ENCODE measurements at places on chromosomes 12 and 14.

DNA sequence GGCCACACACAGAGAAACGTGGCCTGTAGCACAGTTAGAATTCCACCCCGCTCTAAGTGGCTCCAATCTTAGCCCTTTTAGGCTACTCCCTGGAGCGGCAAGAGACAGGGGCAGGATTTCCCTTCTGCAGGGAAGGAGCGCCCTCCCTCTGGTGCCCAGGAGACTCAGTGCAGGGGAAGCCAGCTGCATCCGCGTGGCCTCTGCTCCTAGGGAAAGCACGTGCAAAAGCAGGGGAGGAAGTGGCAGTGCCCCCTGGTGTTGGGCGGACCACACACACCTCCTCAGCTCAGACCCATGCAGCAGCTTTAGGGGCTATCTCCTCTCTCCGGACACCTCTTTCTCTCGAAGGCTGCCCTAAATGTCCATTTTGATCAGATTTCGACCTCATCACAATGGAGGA, 50.0 kb downstream of the SPRING1 start:
- DNase-seq, result no peak

- DNase-seq, result no peak
These were observed 603 bp downstream of the PABPN1 start for GRCh38 chr14:23321572-23322547.

- no peak for DNase-seq
These were observed 686 bp downstream of the MCRS1 start for GRCh38 chr12:49567302-49567610.

DNA sequence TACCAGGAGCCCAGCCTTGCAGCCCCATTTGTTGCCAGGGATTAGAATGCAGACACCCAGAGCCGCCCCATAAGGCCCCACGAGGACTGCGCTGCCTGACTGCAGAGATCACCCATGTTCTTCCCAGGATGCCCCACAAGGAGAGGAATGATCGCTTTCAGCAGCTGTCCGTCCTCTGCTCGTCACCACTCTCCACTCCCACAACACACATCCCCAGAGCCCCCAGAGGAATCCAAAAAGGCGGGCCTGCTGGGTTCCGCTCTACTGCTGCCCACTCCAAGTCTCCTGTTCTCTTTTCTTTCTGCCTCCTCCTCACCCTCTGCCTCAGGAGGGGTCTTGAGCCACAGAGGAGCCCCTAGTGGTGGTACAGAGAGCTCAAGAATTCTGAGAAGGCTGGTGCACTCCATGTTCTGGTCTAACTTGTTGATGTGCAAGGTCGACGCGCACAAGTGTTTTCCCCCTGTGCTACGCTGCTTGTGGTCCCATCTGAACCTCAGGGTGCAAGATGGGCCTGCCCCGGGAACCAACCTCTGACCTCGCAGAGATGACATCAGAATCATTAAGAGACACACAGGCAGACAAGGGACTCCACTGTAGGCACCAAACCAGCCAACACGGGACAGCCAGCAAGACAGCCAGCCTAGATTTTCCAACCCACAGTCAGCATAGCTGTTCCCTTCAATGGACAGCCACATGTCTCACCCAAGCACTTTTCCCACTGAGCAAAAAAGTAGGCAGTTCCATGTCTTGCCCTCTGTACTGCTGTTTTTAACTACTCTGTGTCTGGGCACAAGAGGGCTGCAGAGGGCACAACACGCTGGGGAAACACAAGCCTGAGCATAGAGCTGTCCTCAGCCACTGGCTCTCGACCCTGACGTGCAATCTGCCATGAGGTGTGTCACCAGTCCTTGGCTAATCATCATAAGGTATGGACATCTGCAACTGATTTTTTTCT, 29.9 kb downstream of the PXN start:
- no peak for DNase-seq

DNA sequence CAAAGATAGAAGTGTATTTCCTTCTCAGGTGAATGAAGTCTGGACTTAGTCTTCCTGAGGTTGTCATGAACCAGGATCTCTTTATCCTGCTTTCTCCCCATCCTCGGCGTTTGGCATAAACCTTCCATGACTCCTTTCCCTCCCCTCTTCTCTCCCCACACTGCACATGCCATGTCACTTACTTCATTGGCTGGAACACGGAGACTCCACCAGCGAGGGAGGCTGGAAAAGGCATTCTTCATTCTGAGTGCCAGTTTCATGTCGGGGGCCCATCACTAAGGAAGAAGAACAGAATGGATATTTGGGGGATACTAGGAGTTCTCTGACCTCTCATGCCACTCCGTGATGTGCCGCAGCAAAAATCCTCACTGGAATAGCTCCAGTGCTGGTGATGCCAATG, 105.6 kb downstream of the VCPKMT start:
- DNase-seq, result no peak

DNA sequence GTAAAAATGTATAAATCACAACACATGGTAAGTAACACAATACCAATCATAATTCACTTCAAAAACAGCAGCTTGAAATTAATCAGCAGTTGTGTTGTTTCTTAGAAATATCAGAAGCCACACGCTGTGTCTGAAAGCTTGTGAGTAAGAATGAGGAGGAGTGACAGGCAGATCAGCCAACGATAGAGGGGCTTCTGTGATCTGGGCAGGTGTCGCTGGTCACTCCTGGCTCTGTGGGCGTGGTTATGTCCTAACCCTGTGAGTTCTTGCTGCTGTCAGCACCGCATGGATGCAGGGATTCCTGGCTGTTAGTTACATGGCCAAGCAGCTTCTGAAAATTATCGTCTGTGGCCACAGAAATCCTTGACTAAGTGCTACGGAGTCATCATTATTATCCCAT, 123.4 kb downstream of the SLC25A47 start:
- no peak for DNase-seq

GRCh38 chr12:124384299-124384894, 89.5 kb downstream of the RFLNA start:
- DNase-seq, result no peak

DNA sequence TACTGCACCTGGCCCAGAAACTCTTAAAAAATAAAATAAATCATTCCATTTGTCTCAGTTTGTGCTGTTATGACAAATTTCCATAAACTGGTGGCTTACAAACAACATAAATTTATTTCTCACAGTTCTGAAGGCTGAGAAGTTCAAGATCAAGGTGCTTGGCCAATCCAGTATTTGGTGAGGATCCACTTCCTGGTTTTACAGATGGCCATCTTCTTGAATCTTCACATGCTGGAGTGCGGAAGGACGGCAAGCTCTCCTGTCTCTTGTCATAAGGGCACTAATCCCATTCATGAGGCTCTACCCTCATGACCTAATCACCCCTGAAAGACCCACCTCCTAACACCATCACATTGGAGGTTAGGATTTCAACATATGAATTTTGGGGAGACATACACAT, 29.9 kb upstream of the MYBPC1 start:
- DNase-seq, result no peak

GRCh38 chr14:104778694-104779331, 16.7 kb downstream of the AKT1 start:
- no peak for DNase-seq

GRCh38 chr14:89578156-89578555, 161.1 kb upstream of the FOXN3 start:
- DNase-seq, result no peak

DNA sequence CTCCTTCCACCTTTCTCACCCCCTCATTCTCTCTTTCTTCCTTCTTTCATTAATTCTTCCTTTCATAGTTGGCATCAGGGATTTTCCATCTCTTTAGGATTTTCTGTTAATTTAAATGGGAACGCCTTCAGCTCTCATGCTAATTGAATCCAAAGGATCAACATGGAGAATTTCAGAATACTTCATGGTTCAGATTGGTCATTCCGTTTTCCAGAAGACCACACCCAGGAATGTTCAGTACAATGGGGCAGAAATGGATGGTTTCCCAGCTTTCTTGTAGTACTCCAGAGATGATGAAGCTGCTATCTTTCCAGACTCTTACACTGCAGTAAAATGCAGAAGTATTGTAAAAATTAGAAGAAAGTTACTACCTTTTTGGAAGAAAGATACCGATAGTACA, 440.0 kb downstream of the DAD1 start:
- DNase-seq, result no peak

GRCh38 chr12:41701943-41702601, 442.6 kb downstream of the GXYLT1 start:
- no peak for DNase-seq

- DNase-seq, result no peak
These were observed 153.0 kb upstream of the DIO3 start for GRCh38 chr14:101408077-101408831.

GRCh38 chr12:10213168-10214135, 775 bp downstream of the GABARAPL1 start:
- peak; percentile 73 for DNase-seq

GRCh38 chr14:60646226-60646818, 3.0 kb downstream of the SIX1 start:
- no peak for DNase-seq

- no peak for DNase-seq
These were observed 37.9 kb downstream of the AKAP6 start for GRCh38 chr14:32366986-32367385.

- no peak for DNase-seq
These were observed 14.0 kb upstream of the GPR33 start for GRCh38 chr14:31501870-31502269.

- no peak for DNase-seq
These were observed 100.5 kb downstream of the PPM1H start for GRCh38 chr12:62834406-62834805.

DNA sequence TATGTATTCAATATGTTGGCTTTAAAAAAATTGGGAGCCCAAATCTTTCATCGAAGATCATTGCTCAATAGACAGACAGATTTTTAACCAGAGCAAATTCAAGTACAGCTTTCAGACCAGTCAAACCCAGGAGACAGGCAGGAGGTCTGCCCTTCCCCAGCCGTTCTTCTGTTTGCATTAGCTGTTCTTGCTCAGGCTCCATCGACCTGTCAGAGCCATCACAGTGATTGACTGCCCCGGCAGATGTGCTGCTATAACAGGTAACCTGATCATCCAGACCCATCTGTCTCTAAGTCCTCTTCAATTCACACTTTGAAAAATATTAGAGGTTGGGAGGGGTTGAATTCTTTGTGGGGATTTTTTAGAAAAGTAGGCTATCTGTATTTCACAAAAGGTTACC, 453.5 kb downstream of the FOXG1 start:
- no peak for DNase-seq

DNA sequence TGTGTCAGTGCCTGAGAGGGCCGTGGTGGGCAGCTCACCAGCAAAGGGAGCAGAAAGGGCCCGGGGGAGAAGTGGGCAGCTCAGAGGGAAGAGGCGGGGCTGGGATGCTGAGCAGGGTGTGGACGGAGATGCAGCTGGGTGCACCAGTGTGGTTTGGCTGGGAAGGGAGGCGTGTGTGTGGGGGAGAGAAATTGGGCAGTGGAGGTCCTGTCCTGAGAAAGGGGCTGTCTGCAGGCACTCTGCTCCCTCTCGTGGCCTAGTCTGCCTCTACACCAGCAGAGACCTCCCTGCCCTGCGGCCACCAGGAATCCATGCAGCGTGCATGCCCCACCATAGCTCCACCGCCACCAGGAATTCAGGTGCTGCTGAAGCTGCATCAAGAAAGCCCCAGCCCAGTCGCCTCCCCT, 6.4 kb downstream of the TMEM121 start:
- no peak for DNase-seq

DNA sequence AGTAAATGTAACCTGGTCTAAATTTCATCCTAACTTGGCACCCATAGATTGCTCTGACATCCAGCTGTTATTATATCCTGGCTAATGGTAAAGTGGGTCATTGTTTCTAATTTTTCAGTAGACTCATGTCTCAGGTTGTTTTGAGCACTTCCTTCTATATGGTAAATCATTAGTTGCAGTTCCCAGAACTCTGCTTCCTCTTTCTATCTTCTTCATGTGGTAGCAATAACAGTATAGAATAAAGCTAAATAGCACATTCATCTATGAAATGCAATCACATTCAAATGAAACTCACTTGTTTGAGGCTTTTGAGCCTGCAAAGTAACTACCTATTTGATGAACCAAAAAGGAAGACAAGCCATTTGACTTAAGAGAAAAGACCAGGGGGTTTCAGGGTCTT, 65.1 kb upstream of the GZMB start:
- no peak for DNase-seq

DNA sequence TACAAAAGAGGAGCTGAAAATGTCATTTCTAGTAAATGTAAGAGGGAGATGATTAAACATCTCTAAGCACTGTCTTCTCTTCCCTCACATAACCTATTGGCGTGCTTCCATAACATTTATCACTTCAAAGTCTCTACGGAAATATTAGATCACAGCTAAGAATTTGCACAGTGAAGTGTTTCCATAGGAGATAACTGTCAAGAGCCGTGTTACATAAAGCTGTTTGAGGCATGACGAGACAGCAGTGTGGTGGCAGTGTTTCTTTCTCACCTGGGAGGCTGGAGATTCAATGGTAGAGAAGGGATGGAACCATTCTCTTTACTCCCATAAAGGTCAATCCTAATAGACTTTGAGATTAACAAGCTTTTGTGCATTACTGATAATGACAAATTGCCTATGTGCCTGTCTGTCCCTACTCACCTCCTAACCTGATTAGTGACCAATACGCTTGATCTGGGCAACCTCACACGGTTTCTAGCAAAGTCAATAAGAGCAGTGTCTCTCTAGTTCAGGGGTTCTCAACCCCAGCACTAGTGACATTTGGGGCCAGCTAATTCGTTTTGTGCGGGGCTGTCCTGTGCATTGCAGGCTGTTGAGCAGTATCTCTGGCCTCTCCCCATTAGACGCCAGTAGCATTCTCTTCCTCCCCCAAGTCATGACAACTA, 35.3 kb downstream of the FBXW8 start:
- no peak for DNase-seq

GRCh38 chr14:55547650-55548315, 32.2 kb upstream of the KTN1 start:
- DNase-seq, result no peak

DNA sequence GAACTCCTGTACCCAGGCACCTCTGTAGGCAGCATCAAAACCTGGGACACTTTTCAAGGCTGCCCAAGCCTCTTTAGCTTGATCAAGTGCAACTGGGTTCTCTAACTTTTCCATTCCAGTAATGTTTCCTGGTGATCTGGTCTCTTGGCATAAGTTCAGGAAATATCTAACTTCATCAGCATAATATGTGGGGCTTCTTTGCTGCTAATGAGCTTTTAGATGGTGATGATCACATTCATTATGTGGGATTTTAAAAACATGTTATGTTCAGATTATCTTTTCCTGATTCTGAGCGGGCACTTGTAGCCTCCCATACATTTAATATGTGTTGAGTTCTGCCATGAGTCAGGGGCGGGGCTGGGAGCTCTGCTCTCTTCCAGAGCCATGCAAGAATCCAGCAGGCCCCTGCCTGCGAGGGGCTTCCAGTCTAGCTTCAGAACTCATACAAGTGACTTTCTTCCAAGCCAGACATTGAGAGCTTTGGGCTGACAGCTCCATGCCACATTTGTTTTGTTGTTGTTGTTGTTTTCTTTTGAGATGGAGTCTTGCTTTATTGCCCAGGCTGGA, 39.5 kb upstream of the RIN3 start:
- DNase-seq, result no peak

Data from activated CD8-positive, alpha-beta memory T cell treated with anti-CD3 and anti-CD28 coated beads for 1 hour (primary cell).